ENCODE measurements at places on chromosomes 6 and 20.

DNA sequence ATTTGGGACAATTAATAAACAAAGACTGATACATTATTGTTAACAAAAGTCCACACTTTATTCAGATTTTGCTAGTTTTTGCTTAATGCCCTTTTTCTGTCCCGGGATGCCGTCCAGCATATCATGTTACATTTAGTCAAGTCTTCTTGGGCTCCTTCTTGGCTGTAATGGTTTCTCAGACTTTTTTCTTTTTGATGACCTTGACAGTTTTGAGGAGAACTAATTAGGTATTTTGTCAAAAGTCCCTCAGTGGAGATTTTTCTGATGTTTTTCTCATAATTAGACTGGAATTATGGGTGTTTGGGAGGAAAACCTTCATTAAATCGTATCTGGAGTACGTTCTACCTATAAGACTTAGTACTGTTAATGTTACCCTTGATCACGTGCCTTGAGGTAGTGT is 177.2 kb downstream of the MCHR2 start:
- DNase-seq, result no peak

DNA sequence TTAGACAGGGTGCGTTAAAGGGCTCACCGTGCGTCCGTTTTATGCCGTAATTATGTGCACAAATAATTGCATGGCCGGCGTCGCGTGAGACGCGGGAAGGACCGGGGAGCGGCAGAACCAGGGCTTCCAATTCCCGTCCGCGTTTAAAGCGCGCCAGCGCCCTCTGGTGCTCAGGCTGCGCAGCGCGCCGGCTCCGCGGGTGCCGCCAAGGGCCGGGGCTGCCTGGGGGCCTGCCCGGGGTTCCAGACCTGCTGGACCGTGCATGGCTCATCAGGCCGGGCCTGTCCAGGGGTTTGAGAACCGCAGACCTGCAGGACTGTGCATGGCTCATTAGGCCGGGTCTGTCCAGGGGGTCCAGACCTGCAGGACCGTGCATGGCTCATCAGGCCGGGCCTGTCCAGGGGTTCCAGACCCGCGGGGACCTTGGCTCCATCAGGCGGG is 369.0 kb downstream of the THBS2 start:
- DNase-seq, result peak; percentile 2

DNA sequence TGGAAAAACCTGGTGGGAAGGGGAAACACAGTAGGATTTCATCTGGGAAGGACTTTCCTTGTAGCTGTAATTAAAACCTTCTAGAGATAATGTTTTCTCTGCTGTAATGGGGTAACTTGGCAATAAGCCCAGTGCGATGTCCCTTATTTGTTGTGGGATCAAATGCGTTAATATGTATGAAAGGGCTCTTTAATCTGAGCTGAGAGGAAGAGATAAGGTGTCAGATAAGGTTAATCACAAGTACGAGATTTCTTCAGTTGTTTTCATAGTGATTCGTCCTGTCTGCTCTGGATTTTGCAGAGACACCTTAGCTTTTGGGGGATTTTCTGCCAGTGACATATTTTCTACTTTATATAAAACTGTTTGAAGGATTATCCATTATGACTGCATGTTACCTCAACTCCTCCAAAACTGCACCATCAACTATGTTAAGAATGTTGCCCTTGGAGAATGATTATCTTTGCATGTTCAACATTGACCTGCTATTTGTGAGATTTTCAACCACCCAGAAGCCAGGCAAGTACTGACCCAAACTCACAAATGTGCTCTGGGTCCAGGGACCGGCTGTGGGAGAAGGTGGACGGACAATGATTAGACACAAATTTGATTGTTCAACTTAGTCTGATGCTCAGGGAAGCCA is 21.2 kb upstream of the ELOVL5 start:
- no peak for DNase-seq

DNA sequence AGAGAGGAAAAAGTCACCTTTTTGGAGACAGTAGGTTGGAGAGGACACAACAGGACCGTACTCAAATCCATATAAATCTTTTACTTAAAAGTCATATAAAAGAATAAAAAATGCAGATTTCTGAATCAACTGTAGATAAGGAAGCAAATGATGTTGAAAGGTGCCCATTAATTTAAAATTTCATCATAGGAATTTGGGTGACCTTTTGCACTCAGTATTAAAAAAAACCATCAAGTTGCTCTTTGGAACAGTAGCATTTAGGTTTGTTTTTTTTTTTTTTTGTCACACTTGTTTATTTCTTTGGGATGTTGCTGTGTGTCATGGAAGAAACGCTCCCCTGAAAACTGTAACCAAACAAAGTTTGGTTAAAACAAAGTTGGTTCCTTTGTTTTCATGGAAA is 20.9 kb upstream of the LRRN4 start:
- DNase-seq, result no peak

DNA sequence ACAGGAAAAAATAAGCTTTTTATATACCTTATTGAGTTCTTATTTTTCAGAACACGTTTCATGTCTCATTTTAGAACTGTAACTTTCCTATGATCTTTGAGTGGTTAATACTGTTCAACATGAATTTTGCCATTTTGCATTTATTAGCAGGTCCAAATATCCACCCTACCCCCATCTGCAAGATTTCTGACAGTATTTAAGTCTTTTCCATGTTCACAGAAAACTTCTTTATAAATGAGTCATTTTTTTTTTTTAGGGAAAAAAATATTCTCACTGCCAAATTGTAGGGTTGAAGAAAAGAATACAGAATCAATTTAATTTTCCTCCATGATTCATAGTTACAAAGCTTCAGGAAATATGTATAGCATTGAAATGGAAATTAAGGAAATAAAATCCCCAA is 101.8 kb downstream of the COL21A1 start:
- no peak for DNase-seq

DNA sequence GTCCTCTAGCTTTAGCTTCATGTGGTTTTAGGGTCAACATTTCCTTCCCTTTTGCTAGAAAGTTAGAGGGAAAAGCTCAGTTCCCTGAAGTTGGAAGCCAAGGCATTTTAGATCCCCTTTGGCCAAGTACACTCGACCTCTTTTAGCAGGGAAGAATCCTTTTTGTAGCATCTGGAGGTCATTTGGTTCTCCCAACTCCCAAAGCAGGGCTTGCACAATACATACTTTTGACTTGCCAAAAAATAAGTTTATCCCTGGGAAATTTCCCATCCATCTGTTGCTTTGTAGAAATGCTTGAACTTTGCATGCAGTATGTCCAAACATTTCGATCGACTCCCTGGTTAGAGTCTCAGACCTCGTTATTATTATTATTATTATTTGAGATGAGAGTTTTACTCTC is 4.6 kb upstream of the EDEM2 start:
- no peak for DNase-seq

DNA sequence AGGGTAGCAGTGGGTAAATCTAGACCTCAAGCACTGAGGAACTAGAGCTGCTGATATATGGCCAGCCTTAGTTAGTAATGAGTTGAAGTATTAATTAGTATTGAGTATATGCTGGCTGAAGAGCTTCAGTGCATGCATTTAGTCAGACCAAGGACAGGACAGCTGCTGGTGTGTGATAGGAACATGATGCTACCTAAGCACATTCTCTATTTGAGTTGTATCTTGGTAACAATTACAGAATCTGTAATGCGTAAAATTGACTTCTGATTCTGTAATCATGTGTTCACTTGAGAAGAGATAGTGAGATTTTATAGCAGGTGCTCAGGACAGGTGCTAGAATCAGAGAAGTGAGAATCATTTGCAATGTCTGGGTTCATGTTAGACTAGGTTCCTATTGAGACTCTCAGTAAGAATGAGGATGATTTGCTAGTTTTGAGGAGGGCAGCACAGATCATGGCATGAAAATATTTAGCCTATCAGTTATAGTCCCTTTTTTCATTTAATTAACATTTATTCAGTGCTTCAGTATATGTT is 369.4 kb upstream of the HS3ST5 start:
- DNase-seq, result no peak

DNA sequence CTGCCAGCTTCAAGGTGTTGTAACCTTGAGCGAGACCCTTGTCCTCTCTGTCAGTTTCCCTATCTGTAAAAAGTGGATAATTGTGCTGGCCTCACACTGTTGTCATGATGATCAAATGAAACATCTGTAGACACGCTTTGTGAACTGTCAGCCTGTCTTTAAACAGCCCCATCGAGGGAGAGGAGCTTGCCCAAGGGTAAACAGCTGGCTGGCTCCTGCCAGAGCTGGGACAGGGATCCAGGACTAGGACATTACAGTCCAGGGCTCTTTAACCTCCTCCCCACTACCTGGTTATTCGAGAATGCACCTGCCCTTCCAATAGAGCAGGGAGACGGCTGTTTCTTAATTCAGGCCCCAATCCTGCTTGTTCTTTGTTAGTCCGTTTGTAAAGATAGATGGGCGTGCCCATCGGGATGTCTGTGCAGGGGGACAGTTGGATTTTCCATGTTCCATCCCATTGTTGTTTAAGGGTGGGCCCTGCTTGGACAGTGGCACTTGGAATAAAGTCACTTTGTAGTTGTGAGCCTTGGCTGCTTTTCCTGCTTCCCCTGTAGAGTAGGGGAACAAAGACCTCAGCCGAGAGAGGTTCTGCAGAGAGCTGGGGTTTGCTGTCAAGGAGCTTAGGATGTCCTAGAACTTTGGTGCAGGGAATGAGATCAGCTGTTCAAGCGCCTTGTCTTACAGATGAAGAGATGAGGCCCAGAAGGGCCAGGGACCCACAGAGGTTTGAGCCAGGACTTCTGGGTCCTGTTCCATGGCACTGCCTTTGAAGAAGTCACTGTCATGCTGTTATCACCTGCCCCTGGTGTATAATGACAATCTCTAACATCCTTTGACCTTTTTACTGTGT is 77.9 kb upstream of the MYL9 start:
- DNase-seq, result no peak

DNA sequence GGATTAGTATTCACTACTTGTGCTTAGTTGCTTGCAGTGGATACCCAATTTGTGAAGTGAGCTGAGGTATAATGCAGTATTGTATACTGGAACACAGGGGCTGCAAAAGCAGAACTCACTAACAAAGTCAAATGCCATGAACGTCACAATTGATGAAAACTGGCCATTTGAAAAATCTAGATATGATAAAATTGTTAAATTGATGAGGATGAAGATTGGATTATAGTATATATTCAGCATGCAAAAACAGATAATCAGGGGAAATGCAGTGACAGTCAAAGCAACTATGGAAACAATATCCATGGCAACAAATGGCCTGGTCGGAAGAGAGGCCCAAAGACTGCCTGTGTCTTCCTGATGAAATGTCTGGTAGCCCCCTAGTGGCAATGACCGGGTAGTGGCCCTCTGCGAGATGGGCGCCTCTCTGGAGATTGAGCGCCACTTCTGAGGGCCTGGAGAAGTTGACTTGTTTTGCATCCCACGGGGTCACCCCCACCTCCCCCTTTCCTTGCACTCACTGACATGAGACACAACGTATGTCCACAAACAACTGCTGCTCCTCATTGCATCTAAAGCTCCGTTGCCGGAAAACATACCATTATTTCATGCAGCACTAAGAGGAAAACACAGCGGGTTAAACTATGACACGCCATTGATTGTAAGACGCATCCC is 43.6 kb downstream of the C6orf15 start:
- peak; percentile 65 for DNase-seq

- peak; percentile 2 for DNase-seq
Measured at GRCh38 chr20:39263076-39263475, 300.9 kb downstream of the DHX35 start.

- DNase-seq, result no peak
Measured at GRCh38 chr6:17427617-17428016, 34.2 kb downstream of the CAP2 start.

DNA sequence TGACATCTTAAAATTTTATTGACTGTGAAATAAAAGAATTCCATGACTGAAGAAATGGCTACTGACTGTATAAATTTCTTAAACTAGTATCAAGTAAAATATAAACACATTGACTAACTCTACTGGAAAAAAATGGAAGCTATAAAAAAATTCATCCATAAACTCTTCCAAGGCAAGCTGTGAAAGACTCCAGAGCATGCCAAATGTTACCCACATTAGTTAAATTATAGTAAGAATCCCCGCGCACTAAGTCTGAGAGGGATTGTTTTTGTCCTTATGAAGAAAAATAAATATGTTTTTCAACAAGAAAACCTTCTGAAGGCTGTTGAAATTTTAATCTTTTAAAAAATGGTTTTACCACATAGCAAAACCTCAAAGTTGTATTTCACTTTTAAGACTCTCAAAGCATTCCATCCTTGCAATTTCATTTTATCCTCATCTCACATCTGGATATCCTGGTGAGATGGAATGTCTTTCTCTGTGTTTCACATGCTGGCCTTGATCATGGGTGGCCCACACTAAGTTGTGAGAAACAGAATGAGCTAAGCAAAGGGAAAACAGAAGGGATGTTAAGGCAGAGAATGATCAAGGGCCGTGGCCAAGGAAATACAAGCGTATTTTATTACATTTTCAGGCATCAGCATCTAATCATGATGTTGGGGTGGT is 732.5 kb downstream of the KIF16B start:
- no peak for DNase-seq

DNA sequence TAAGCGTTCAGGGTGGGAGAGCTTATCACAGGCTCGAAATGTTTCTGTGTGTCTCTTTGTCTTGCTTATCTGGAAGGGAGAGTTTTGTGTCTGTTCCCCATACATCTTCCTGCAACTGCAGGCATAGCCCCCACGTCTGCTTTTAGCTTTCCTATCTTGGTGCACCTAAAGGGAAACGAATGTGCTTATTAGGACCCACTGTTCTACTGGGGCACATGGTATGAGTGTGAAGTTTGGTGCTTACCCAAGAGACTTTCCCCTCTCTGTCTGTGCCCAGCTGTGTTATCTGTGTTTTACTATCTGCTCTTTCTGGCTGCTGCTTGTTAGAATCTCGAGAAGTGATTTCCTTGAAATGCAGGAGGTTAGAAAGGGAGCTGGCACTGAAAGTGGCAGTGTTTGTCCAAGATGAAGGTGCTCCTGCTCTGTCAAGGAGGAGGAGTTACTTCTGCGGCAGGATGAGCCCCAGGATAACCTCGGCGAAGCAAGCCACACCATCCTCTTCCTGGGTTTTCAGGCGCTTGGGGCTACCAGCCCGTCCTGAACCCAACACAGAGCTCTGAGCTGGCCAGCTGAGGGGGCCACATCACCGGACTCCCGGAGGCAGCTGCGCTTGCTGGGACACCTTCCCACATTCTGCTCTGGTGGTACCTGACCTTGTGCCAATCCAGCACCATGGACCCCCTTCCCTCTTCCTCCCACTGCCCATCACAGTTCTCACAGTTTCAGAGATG is 23.4 kb downstream of the DYNLT1 start:
- DNase-seq, result no peak

- DNase-seq, result peak; percentile 4
Measured at GRCh38 chr6:129607581-129608186, 102.3 kb downstream of the ARHGAP18 start.

GRCh38 chr20:17671011-17671410 is 11.0 kb downstream of the RRBP1 start:
- no peak for DNase-seq

GRCh38 chr6:6284221-6284966 is 36.1 kb downstream of the F13A1 start:
- no peak for DNase-seq

DNA sequence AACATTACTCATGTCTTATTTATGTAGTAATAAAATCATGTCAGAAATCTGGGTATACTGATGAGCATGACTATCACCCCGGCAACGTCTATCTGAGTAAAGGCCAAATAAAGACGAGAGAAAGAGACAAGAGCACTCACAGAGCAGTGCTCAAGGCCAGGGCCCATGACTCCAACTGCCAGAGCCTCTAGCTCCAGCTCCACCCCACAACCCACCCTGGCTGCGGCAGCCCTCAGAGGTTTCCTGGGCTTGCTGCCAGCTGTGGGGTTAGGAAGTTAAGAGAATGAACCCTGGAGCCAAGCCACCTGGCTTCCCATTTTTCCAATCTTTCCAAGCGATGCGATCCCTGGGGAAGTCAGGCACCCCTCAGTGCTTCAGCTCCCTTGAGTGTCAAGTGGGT is 92.0 kb upstream of the PAX1 start:
- no peak for DNase-seq

Measured in astrocyte of the cerebellum (primary cell).